ENCODE measurements at places on chromosomes 16 and 17. TPM values are rescaled to one million over a fixed set of nuclear protein-coding genes. Genes with fewer than 3 reads are reported as not detected.

The KCNJ18 gene
- not detected for total RNA-seq

The NOG gene
- 2.3 TPM for total RNA-seq

The KRT38 gene
- total RNA-seq = not detected

The PFN1 gene
- 457 TPM for total RNA-seq

The TUBB3 gene
- 1.5 TPM for total RNA-seq

The DVL2 gene
- total RNA-seq = 41.0 TPM

The GH1 gene
- total RNA-seq = not detected

The CBX8 gene
- total RNA-seq = 4.9 TPM

The KRT28 gene
- not detected for total RNA-seq

The MAFG gene
- 35.9 TPM for total RNA-seq

The RETREG3 gene
- total RNA-seq = 68.6 TPM

The RAPGEFL1 gene
- 10.2 TPM for total RNA-seq

The CFAP97D1 gene
- total RNA-seq = not detected

The DPEP2 gene
- total RNA-seq = 16.4 TPM

The CYGB gene
- 34.3 TPM for total RNA-seq

The SEPTIN12 gene
- not detected for total RNA-seq

The HSD3B7 gene
- 30.4 TPM for total RNA-seq

The PITPNM3 gene
- 15.6 TPM for total RNA-seq

The MMP15 gene
- 25.2 TPM for total RNA-seq

The SLC35G6 gene
- not detected for total RNA-seq

The ASPHD1 gene
- 4.4 TPM for total RNA-seq

The SYNGR2 gene
- 206 TPM for total RNA-seq

The LRRC37A gene
- 1.9 TPM for total RNA-seq

The SRL gene
- 0.64 TPM for total RNA-seq

The TP53I13 gene
- 51.9 TPM for total RNA-seq

The CCL17 gene
- 15.5 TPM for total RNA-seq

The IGFBP4 gene
- 381 TPM for total RNA-seq

The ADAMTS18 gene
- total RNA-seq = 0.46 TPM

The WFDC1 gene
- total RNA-seq = 26.0 TPM

The NPIPB6 gene
- 3.2 TPM for total RNA-seq

The PERCC1 gene
- not detected for total RNA-seq

The TBC1D3 gene
- total RNA-seq = not detected

The TPSD1 gene
- 9.4 TPM for total RNA-seq

The CASKIN1 gene
- total RNA-seq = 0.06 TPM

The SEZ6L2 gene
- total RNA-seq = 11.9 TPM

The ABAT gene
- 9.8 TPM for total RNA-seq

The ENDOV gene
- total RNA-seq = 25.1 TPM

The CCT6B gene
- total RNA-seq = 1.7 TPM

The NPIPB8 gene
- total RNA-seq = 2.8 TPM

The KRT32 gene
- total RNA-seq = not detected

The FA2H gene
- total RNA-seq = 2.1 TPM

The KRT36 gene
- not detected for total RNA-seq

The THUMPD1 gene
- total RNA-seq = 40.7 TPM

The EIF3CL gene
- 25.2 TPM for total RNA-seq

The CD2BP2 gene
- total RNA-seq = 51.5 TPM

The TOP3A gene
- 29.5 TPM for total RNA-seq

The TMED6 gene
- 0.69 TPM for total RNA-seq

The TNFRSF13B gene
- total RNA-seq = not detected

The FOXC2 gene
- total RNA-seq = 1.1 TPM

The RPAIN gene
- total RNA-seq = 32.9 TPM

The KLHL10 gene
- total RNA-seq = 0.29 TPM

The RND2 gene
- total RNA-seq = 0.78 TPM

The FNDC8 gene
- not detected for total RNA-seq

The ADAD2 gene
- total RNA-seq = 0.52 TPM

The SYT17 gene
- 13.7 TPM for total RNA-seq

The PIRT gene
- total RNA-seq = not detected

The ZNF594 gene
- total RNA-seq = 7.1 TPM

The RNF157 gene
- total RNA-seq = 3.8 TPM

All from upper lobe of right lung (tissue), 1 donor.